Activated B cell treated with CpG ODN at 0.5 μM for 24 hours (primary cell): ENCODE measurements at places on chromosomes 13 and 19.

DNA sequence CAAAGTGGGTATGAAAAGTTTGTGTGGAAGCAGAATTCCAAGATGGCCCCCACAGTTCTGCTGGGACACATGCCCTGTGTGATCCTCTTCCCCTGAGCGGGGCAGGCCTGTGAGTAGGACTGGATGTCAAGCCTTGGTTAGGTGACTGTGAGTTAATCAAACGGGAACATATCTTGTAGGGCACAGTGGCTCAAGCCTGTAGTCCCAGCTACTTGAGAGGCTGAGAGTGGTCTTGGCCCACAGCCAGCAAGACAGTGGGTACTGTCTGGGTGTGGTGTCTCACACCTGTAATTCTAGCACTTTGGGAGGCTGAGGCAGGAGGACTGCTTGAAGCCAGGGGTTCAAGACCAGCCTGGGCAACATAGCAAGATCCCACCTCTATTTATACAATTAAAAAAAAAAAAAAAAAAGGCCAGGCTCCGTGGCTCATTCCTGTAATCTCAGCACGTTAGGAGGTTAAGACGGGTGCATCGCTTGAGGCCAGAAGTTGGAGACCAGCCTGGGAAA lies 6.4 kb downstream of the ZNF653 start:
- DNase-seq = no peak

- DNase-seq = no peak
Measured at GRCh38 chr13:50365408-50366391, 350.5 kb downstream of the KCNRG start.

GRCh38 chr13:93789058-93789457 lies 562.5 kb downstream of the GPC6 start:
- DNase-seq = no peak

DNA sequence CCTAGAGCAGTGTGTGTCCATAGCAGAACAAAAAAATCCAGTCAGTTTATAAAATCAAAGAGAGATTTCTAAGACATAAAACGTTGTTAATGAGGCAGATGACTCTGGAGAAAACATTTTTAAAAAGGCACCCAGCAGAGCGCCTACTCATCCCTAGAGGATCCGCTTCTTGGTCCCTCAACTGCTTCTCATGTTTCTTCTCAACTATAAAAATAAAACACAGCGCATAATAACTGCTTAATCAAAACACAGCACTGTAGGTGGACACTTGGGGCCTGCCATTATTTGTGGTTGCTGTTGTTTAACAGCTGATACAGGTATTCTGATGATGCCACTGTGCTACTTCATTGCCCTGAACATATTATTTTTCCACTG lies 347.9 kb downstream of the FGF9 start:
- DNase-seq = no peak

GRCh38 chr13:27353166-27353583 lies 71.2 kb upstream of the GTF3A start:
- no peak for DNase-seq

GRCh38 chr19:40144947-40145748 lies 46.1 kb upstream of the MAP3K10 start:
- no peak for DNase-seq

- DNase-seq = no peak
Measured at GRCh38 chr13:94515374-94515773, 35.9 kb upstream of the DCT start.

DNA sequence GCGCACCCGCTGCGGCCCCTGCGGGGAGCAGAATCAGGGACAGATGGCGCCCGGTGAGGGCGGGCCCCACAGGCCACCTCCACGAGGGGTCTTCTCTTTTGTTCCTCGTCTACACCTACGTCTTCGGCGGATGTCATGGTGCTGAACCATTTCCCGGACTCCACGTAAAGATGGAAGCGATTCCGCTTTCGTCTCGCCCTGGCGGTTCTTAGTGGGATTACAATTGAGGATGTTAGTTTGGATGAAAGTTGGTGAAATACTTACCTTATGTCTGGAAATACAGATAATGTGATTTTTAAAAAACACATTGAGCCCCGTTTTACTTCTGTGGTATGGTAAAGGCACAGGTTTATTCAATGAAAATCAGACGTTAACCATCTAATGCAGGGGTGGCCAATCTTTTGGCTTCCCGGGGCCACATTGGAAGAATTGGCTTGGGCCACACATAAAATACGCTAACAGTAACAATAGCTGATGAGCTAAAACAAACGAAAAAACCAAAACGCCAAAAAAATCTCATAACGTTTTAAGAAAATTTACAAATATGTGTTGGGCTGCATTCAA lies 1.4 kb upstream of the ZMYM5 start:
- DNase-seq = no peak

DNA sequence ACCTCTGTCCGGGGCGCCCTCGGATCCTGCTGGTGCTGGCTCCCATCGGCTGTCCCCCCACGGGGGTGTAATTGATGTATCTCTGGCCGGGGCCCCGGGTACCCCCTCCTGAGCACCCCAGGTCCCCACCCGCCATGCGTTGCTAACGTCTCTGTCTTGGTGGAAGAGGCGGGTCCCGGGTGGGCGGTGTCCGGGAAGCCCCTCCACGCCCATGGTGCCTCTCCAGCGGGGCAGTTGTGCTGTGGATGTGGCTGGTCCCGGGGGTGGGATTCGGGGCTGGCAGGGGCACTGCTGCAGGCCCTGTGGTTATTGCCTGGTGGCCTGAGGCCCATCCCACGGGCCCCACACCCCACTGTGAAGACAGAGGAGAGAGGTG lies 4.9 kb downstream of the DIRAS1 start:
- DNase-seq = no peak

DNA sequence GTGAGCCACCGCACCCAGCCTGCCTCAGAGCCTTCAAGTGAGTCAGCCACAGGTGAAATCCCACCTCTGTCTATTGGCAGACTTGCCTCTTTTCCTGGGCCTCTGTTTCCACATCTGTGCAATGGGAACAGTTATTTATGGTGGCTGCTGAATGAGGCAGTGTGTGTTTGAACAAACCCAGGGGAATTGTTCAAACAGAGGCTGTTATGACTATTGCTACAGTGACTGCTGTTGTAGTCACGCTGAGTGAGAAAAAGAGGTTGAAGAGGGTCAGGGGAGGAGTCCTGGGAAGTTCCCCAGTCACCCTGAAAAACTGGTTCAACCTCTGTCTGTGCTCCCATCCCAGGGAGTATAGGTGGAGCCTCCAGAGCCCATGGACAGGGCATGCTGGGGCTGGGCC lies at the start of gene CEACAM19:
Gene CEACAM19, plus strand, starts transcription at position 83 of the 400 bp plus-strand sequence. CDS start 450 bp downstream, outside the sequence.
- no peak for DNase-seq

GRCh38 chr13:109213714-109214113 lies 572.7 kb downstream of the IRS2 start:
- no peak for DNase-seq
